ENCODE measurements at places on chromosomes 16 and 17. TPM values are rescaled to one million over a fixed set of nuclear protein-coding genes. Genes with fewer than 3 reads are reported as not detected.

GRCh38 chr17:14359163-14360020 is 58.5 kb downstream of the HS3ST3B1 start:
- DNase-seq, result no peak

DNA sequence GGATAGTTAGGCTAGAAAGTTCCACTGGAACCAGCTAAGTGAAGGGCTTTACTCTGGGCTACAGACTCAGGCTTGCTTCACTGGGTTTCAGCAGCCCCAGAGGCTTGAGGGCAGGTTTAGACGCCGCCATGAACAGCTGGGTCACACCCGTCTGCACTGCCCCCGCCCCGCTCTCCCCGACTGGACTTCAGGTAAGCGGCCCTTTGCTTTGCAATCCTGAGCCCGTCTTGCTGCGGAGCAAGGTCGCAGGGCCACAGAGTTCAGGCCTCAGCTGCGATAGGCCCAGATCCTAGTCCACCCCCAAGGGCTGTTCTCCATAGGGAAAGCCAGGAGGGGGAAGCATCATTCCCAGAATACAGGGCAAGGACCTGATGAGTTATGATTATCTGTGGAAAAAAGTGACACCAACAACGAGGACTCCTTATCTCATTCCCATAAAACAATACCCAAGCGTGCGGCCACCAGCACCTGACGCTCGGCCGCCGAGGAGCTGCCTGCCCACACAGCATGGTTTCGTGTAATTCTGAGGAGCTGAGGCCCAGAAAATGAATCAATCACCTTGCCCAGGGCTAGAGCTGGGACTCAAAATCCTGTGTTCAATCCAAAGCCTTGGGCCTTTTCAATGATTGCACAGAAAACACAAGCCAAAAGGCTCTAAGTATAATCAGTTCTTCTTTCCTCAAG is 20.4 kb downstream of the MEAK7 start:
- no peak for DNase-seq

DNA sequence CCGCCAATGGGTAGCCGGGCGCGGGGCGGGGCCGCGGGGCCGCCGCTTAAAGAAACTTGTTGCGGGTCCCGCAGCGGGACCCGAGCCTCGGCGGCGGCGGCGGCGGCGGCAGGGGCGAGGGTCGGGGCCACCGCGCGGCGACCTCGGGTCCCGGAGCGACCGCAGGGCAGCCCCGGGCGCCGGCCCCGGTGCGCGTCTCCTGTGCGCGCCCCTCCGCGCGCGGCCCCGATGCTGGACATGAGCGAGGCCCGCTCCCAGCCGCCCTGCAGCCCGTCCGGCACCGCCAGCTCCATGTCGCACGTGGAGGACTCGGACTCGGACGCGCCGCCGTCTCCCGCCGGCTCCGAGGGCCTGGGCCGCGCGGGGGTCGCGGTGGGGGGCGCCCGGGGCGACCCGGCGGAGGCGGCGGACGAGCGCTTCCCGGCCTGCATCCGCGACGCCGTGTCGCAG is at the start of gene SOX8:
SOX8 (plus strand) TSS at position 76 of the 450 bp plus-strand sequence; CDS start at position 229, 153 bp downstream.
- DNase-seq, result no peak

- DNase-seq, result no peak
These were observed 21.5 kb upstream of the SPN start for GRCh38 chr16:29641561-29641960.

DNA sequence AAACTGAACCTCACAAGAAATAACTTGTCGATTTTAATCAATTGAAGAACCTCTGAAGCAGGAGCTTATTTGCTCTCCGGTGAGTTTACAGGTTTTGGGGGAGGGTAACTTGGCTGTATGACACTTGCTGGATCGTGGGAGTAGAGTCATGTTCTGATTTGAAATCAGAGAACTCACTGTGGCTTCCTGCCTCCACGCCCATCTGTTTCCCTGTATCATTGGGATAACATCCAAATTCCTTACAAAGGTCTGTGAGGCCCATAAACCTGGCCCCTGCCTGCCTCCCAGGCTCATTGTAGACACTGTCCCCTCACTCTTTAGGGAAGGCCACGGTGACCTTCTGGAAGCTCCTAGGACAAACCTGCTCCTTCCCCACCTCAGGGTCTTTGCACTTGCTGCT is 48.3 kb downstream of the C17orf67 start:
- no peak for DNase-seq

DNA sequence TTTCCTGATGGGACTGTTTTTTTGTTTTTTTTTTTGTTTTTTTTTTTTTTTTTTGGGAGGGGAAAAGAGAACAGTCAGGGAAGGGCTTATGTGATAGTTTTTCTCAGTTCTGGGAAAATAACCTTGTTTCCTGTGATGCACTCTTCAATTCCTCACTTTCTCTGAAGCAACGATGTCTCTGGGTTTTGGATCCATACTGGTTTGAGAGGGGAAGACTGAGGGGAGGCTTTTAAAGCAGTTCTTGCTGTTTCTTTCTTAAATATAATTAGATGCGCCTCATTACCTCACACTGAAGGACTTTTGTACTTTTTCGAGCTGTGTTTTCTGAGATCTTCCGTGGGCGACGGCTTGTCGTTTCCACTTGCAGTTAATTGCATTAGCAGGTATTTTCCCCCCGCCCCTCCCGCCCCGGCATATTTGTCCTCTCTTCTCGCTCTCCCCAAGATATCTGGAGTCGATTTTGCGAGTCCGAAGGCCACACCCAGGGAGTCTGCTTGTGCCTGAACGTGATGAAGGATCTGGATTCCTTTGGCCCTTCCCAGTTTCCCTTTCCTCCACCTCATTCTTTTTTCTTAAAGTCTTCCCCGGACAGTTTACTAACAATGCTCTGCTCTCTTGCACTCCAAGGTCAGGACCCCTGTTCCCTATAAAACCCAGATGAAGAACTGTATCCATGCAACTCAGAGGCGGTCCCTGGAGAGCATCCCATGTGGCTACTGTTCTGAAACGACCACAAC is 125.2 kb upstream of the ZFHX3 start:
- DNase-seq, result no peak

DNA sequence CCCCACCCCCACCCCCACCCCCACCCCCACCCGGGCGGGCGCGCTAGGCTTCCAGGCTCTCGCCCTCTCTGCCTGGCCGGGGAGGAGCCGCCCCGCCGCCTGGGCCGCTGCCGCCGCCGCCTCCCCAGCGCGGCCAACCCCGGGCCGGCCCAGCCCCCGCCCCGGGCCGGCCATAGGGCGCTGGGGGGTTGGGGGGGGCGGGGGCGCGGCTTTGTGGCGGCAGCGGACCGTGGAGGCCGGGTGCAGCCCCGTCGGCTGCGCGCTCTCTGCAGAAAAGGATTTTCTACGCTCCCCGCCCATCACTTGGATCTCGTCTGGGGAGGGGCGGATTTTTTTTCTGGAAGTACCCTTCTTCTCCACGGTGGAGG is 230.9 kb downstream of the MRTFB start:
- no peak for DNase-seq

NRN1L gene
- not detected for polyA plus RNA-seq
